GM04504 (cell line): ENCODE measurements at places on chromosomes 3 and 15.

GRCh38 chr3:59818033-59818918 is 768.5 kb upstream of the CFAP20DC start:
- DNase-seq, result peak; percentile 93

- no peak for DNase-seq
These were observed 40.9 kb downstream of the STRIT1 start for GRCh38 chr3:155252535-155252934.

DNA sequence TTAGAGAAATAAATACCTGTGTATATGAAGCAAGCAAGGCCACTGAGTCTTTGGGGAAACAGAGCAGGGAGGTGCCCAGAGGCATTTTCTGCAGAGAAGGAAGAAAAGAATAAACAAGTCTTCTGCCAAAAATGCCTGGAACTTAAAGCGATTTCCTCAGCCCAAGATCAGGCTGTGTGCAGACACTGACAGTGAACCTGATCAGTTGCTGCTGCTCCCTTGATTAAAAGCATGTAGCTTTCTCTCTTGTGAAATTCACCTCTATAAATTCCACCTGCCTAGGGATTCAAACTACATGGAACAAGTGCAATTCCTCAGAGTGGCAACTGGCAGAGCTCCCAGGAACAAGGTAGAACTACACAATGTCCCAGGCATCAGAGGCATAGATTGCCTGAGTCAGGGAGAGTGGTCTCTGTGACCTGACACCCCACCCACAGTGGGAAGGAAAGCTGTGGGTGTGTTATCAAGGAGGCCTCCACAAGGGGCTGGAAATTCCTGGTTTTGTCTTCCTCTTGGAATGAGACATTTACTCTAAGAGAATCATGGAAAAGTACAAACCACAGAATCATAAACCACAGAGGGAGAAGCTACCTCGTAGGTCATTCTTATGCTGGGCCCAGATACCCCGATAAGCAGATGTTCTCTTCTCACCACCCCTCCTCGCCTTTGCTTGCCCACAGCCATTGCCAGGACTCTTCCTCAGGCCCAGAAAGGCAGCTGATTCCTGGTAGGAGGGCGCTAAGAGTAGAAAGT is 1.8 kb upstream of the ZBTB38 start:
- peak; percentile 73 for DNase-seq

DNA sequence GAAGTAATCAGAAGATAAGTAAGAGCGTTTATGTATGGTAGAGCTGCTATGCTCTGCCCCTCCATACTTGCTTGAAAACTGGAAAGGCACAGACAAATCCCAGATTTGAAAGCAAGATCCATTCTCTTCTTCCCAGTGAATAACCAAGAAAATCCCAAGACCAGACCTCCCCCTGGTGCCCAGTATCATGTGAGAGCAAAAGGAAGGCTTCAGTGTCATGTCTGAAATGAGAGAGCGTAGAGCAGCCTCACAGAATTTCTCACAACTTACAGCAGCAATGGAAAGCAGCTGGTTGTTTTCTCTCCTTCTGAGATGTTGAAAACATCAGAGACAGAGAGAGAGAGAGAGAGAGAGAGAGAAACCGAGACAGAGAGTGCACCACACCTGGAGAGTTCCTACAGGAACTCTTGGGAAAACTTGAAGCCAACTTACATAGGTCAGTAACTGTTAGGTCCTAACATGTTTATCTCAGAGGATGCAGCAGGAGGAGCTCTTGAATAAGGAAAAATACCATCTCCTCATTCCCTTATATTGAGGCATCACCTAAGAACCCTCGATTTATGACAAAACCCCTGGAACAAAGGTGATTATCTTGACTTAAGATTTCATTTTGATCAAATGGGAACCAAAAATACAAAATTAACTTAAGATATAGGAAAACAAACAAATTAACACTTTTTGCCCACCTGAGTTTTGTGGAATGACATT is 273.3 kb downstream of the NSUN3 start:
- DNase-seq, result peak; percentile 2

GRCh38 chr15:63587527-63587926 is 9.7 kb upstream of the FBXL22 start:
- no peak for DNase-seq

DNA sequence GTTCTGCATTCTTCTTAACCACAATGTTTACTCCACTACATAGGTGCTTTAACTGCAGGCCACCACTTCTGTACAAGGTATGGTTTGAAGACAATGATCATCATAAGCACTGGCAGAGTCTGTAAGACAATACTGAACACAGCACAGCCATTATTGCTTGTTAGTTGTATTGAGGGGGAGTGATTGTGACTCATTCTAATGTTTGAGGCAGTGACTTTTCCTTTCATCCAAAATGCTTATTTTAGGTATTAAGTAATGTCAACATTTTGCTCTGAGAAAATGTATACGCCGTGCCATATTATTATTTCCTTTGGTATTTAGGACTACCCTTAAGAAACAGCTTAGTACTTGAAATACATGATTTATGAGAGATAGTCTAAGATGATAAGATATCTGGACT is 618.2 kb upstream of the ZNF717 start:
- DNase-seq, result no peak

GRCh38 chr15:58864602-58865424 is 68.7 kb downstream of the SLTM start:
- no peak for DNase-seq

- no peak for DNase-seq
These were observed 128.2 kb downstream of the LRRK1 start for GRCh38 chr15:101047301-101047781.

GRCh38 chr3:187005827-187006481 is 75.6 kb downstream of the ST6GAL1 start:
- no peak for DNase-seq

GRCh38 chr3:81005992-81006391 is 755.5 kb downstream of the GBE1 start:
- no peak for DNase-seq

- no peak for DNase-seq
These were observed 194.6 kb downstream of the GABRG3 start for GRCh38 chr15:27165590-27165989.

DNA sequence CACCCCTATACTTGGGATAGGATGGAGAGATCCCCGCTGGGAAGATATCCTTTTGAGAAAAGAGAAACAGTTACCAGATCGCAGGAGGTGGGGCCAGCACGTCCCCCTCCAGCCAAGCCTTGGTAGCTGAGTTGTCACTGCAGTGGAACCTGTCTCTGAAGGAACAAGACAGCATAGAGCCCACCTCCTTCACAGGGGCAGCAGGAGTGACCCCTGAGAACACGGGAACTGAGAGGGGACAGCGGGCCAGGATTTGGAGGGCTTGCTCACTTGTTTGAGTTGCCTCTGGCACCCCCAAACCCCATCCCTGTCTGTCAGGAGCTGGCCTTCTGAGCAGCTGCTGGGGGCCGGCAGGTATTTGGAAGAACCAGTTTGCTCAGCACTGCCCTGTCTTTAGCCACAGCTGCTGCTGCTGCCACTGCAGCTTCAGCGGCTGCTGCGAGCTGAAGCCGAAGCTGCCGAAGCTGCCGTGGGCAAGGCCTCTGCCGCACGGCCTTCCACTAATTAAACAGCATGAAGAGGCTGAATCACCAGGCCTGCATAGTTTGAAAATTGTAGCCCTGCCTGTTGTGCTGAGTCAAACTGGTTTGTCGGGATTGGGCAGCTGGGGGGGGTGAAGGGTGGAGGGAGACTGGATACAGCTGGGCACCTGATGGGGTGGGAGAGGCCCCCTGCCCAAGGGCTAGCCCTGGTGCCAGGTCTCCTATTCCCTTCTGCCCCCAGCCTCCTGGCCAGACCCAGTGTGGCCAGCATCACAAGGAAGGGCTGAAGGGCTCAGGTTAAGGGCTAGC is 4.0 kb downstream of the EPHB3 start:
- DNase-seq, result peak; percentile 77

DNA sequence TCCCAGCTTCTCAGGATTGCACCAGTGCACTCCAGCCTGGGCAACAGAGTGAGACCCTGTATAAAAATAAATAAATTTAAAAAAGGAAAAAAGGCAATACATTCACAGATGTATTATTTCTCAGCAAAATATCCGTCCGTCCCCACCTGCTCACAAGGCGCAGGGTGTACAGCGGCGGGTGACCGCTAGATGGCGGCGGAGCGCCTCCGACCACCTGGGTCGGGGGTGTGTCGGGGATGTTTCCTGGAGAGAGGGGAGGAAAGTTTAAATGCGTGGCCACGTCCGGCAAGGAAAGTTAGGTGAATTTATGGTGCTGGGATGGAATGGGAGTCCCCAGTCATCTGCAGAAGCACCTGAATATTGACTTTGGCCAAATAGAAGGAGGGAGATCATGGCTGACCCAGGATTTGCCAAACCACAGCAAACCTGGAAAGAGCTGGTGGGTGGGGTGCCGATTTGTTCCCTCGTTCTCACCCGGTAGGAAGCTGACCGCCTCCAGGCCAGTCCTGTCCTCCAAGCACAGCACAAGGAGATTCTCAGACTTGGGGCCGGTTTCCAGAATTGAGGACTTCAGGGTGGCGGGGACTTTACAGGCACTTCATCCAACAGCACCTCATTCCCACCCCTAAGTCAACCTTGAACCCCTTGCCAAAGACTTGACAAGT is 88.3 kb downstream of the TMEM266 start:
- no peak for DNase-seq

DNA sequence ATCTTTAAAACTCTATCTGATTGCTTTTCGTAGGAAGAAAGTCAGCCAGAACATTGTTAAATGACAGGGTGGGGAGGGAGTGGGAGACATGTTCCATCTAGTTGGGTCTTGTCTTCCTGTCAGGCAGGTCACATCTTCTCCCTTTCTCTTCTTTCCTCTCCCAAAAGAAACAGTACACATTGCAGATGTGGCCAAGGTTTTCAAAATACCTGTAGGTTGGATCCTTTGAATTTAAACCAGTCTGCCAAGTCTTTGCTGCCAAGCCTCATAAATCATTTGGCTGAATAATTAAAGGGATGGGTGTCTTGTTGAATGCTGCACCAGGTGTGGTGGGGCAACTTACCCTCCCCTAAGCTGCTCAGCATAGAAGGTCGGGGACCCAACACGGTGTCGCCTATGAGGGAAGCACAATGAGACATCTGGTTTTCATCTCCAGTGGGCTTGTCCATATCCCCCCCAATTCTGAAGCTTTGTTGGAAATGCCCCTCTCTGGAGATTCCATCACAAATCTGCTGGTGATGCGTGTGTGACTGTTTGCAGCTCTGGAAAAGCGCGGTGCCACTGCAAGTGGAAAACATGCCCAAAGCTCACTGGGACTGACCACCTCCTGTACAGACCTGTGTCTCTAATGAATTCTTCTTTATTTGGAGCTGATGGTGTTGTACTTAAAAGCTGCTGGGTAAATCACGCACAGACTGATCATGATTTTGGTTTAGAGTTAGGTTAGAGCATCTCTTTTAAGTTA is 112.6 kb downstream of the FILIP1L start:
- no peak for DNase-seq

- DNase-seq, result no peak
These were observed 74.6 kb downstream of the UBE2E2 start for GRCh38 chr3:23277688-23278087.

GRCh38 chr3:61892891-61893290 is 331.5 kb downstream of the PTPRG start:
- DNase-seq, result no peak

DNA sequence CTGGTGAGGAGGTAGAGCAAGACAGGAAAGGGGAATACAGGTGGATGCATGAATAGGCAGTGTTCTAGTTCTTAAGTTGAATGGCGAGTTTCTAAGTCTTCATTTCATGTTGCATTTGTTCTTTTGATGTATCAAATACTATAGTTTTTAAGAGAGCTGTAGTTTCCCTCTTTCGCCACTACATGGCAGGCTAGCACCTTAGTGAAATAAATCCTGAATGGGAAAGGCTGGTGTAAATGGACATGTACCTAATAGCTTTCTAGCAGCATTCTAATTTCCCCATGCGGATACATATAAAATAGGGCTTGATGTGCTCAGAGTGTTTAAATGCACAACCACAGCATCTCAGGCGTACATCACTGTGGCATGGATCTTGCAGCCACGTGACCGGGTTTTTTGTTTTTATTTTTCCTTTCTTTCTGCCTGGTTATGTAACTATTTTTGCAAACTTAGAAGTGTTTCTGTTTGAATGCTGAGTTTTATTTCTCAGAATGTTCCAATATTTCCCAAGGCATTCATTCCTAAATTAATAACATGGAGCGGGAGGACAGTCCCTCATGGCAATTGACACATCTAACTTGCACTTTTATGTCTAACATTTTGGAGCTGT is 23.5 kb upstream of the CLN6 start:
- DNase-seq, result peak; percentile 48

DNA sequence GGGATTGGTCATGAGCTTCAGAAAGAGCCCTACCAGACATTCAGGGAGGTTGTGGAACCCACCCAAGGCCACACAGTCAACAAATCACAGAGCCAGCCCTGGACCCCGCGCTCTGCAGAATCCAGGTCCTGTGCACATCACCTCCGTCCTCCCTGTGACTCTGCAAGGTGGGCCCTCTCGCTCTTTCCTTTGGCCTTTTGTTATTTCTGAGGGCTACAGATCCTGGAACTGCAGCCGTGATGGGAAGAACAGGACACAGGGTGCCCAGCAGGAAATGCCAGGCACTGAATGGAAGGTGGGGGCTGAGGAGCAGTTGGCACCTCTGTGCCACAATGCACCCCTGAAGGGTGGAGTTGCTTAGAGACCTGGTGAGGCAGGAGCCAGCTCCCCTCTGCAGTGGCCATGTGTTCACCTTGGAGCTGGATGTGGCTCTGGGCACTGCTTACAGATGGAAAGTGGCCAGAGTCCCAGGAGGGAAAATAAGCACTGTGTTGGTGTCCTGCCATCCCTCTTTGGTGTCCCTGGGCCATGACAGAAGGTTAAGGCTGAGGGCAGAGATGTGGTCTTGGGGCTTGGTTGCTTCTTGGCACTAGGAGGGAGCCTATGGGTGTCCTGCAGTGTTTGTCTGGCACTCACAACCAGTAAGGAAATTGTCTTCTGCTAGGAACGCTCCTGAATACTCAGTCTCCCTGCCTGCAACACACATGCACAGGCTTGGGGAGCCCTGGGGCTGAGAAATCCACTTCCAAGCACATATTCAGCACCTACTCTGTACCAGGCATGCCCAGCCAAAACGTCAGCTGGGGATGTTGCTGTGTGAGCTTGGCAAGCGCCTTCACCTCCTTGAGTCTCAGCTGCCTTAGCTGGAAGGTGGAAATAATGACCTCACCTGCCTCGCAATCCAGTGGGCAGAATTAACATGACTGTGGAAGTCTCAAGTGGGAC is 98.0 kb upstream of the SLC6A6 start:
- DNase-seq, result no peak

GRCh38 chr3:155870945-155871745 is 695 bp downstream of the GMPS start:
- DNase-seq, result no peak

GRCh38 chr3:194076475-194076874 is 59.5 kb upstream of the HES1 start:
- DNase-seq, result no peak

DNA sequence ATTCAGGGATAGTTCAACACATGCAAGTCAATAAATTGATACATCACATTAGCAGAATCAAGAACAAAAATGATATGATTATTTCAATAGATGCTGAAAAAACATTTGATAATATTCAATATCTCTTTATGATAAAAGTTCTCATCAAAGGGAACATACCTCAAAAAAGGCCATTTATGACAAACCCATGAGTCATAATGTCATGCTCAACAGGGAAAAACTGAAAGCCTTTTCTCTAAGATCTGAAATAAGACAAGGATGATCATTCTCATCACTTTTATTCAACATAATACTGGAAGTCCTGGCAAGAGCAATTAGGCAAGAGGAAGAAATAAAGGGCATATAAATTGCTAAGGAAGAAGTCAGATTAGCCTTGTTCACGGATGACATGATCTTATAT is 54.1 kb upstream of the TMEM158 start:
- no peak for DNase-seq
